NCI-H2081 treated with DMSO at 0.1 percent for 48 hours (cell line): ENCODE measurements at places on chromosomes 7 and 10.

DNA sequence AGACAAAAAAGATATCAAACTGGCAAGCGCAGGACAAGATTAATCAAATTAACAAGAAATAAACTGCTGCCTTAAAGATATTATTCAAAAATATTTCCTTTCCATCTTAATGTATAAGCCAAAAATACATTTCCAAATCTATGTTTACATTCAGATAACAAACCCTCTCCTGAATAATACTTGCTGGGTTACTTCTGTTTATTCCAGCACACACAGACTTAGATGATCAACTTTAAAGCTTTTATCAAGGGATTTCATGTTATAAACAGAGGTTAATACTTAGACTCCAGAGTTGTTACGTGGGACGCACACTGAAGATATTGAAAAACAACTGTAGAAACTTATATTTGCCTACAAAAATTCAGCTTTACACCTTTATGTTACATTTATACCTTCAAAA is 33.6 kb downstream of the LMOD2 start:
- DNase-seq, result no peak

- no peak for DNase-seq
Observed at GRCh38 chr10:86064931-86065662, 301.5 kb downstream of the GRID1 start.

DNA sequence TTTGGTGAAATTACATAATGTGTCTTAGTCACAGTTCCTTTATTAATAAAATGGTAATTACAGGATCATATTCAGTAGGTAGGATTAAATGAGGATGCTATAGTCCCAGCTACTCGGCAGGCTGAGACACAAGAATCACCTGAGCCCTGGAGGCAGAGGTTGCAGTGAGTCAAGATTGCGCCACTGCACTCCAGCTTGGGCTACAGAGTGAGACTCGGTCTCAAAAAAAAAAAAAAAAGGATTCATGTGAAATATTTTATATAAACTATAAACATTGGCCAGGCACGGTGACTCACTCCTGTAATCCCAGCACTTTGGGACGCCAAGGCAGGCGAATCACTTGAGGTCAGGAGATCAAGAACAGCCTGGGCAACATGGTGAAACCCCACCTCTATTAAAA is 197.9 kb downstream of the IMMP2L start:
- no peak for DNase-seq

- peak; percentile 11 for DNase-seq
Observed at GRCh38 chr10:10677479-10677878, 340.2 kb upstream of the CELF2 start.

DNA sequence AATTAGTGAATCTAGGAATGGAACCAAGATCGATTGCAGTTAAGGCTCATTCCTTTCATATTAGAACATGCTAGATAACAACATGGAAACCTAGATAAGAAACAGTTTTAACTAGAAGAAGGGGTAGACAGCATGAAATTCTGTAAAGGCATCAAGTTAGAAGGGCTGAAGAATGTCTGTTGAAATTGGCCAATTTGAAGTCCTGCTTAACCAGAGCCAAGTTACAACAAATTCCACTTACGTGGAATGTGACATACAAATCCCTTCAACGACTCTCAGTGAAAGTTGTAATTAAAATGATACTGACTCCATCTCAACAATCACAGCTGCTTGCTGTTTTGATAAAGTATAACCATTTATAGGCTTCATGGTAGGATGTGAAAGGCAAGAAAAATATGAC is 1065.7 kb downstream of the DNAJB9 start:
- DNase-seq, result no peak

- DNase-seq, result no peak
Observed at GRCh38 chr7:135743907-135744731, 4.5 kb downstream of the FAM180A start.

- DNase-seq, result no peak
Observed at GRCh38 chr10:129586898-129587443, 119.9 kb downstream of the MGMT start.

DNA sequence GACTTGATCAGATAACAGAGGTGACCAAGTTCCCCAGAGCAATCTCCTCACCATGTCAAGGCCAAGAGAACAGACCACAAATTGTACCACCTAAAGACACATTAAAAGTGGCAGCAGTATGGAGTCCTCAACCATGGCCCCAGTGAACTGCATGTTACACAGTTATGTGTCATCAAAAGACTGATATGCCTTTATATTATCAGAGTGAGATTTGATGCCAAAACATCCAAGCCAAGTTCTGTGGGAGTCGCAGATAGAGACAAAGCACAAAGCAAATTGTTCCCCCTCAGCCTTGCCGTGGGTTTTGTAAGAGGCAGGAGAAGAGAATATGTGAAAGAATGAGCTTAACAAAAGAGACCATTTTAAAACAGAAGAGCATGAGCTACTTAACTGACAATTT is 39.2 kb upstream of the TES start:
- no peak for DNase-seq

DNA sequence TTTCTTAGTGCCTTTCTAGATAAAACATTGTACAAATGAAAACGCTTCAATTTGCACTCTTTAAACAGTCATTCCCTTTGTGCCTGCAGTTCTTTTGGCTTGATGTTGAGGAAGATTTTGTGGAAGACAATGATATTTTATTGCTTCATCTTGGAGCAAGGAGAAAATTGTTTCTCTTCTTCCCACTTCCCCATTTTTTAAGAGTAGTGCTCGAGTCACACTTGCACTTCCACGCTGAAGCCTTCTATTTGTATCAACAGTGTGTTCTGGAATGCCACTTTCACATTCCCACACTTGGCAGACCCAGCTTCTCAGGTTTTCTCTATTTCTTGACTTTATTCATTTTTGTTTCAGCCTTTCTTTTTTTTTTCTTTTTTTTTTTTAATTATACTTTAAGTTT is 369.3 kb downstream of the PAXIP1 start:
- no peak for DNase-seq

DNA sequence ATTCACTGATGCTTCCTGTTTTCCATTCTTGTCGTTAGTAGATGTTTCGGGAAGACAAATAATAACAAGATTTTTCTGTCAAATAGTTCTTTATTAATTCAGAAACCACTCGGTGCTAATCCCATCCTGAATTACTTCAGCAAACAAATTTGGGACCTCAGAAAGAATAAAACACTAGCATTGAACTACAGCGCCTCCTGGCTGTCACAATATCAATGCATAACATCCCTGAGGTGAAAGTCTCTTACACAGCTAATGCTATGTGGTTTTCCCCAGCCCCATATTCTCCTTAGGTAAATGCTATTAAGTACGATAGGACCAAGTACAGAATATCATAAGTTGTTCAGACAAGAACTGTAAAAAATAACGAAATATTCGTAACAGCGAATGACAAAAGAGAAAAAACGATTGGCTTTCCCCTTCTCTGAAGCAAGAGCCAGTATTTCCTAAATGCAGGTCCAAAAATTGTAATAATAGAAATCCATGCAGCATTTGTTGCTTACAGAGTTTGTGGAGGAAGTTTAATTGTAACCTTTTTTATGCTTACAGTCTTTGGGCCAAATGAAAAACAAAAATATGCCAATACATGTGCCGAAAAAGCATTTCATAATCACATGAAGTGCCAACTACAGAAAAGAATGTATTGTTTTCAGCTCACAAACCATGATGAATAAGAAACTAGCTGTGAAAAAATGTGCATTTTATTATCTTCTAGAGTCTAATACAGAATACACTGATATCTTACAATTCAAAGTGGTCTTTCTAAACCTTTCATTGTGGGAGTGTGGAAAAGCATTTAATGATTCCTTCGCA is 47.3 kb downstream of the MYPN start:
- DNase-seq, result no peak

GRCh38 chr10:63105225-63106110 is 27.7 kb upstream of the NRBF2 start:
- no peak for DNase-seq

GRCh38 chr10:73225518-73225917 is 21.5 kb downstream of the DNAJC9 start:
- no peak for DNase-seq

DNA sequence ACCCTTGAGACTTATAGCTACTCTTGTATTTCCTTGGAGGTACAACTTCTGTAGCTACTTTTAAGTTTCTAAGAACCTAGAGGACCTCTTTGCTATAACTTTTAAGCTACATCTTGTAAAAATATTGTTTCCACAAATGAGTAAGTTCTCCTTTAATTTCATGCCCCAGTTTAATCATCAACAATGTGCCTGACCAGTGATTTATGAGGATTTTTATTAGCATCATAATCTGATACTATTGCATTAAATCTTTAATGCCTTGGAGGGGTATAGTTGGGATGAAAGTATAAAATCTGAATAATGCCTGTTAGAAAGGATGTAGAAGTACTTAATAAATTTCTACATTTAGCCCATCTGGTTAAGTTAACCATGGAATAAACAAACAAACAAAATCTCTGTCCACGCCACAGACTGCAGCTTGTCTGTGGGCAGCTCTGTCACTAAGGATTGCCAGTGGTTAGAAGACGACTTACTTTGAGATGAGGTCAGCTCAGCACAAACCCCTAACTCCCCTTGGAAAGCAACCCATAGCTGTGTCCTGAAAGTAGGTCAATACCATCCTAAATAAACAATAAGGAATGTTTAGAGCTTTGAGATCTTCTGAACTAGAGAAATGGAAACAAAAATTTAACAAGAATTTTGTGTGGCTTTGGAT is 18.3 kb downstream of the UBE2D1 start:
- DNase-seq, result no peak
